ENCODE measurements at places on chromosomes 11 and 22. TPM values are rescaled to one million over a fixed set of nuclear protein-coding genes. Genes with fewer than 3 reads are reported as not detected.

The F2 gene
- total RNA-seq, result not detected

GRCh38 chr11:86360775-86361395 lies 13.8 kb upstream of the CCDC81 start:
- peak; percentile 66 for DNase-seq

The LYVE1 gene
- total RNA-seq, result 140 TPM

DNA sequence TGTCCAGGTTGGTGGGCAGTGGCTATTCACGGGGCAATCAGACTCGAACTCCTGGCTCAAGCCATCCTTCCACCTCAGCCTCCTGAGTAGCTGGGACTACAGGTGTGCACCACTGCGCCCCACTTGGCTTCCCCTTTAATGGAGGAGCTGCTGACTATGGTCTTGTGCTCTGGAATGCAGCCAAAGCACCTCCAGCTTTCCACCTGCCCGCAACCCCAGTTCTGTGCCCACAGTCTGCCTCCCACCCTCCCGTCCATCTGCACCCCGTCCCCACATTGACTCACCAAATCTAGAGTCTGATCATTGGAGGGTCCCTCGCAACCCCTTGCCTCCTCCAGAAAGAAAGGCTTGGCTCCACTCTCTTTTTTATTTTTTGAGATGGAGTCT lies 41.0 kb downstream of the KCNJ4 start:
- no peak for DNase-seq

The KRTAP5-10 gene
- total RNA-seq, result not detected

The KCNQ1OT1 gene
- 0.79 TPM for total RNA-seq

DNA sequence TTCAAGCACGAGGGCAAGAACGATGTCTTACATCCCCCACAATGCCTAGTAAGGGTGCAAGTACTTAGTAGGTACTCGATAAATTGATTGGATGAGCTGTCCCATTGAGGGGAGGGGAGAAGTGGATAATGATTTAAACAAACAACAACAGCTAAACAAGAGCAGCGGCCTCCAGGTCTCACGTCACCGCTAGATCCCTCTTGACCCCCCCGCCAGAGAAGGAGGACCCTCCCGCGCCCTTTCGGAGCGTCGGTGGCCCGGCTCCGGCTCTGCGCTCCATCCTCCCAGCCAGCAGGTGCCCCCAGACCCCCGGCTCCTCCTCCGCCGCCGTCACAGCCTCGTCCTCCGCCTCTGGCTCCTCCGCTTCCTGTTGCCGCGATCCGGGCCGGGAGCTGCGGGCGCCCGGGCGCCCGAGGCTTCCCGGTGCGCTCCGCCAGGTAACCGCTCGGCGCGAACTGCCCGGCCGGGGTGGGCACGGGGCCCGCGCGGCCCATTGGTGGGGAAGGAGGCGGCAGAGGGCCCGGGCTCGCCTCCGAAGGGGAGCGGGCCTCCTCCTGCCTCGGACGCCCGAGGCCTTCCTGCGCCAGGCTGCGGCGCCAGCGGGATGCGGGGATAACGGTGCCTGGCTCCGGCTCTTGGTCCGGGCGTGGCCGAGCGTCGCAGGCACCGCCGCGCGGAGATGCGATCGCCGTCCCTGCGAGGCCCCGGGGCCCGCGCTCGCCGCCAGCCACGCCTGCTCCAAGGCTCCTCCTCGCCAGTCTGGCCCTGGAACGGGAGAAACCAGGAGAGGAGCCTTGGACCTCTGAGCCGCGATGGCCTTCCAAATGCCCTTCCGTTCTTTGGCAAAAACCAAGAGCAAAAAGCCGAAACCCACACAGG lies at the start of gene TLCD5:
Gene TLCD5 (plus strand): TSS at position 368 of the 879 bp plus-strand sequence. CDS start 2,143 bp downstream, outside the sequence.
- DNase-seq, result peak; percentile 78

GRCh38 chr22:24424001-24424900 lies 3.1 kb upstream of the ADORA2A start:
- DNase-seq, result no peak

- peak; percentile 6 for DNase-seq
Observed at GRCh38 chr11:86230179-86230804, 14.3 kb upstream of the EED start.

- no peak for DNase-seq
Observed at GRCh38 chr11:8075119-8075726, 5.8 kb upstream of the TUB start.

Measured in lung microvascular endothelial cell (primary cell).